ENCODE measurements at places on chromosomes 11 and 22.

DNA sequence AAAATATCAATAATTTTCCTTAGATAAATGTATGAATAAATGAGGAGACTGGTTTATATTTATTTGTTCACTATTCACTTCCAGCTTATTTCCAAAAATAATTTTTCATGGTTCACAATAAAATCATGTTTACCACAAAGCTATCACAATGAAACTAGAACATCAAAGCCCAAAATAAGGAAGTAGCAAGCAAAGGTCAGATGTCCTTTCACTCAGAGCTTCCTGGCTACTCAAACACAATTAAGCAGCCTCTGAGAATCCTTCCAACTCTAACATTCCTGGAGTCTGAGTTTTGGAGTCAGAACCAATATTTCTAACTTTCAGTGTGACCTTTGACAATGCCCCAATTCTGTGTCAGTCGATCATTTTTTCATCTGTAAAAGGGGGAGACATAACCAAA lies 527.0 kb downstream of the SOX6 start:
- DNase-seq = no peak

DNA sequence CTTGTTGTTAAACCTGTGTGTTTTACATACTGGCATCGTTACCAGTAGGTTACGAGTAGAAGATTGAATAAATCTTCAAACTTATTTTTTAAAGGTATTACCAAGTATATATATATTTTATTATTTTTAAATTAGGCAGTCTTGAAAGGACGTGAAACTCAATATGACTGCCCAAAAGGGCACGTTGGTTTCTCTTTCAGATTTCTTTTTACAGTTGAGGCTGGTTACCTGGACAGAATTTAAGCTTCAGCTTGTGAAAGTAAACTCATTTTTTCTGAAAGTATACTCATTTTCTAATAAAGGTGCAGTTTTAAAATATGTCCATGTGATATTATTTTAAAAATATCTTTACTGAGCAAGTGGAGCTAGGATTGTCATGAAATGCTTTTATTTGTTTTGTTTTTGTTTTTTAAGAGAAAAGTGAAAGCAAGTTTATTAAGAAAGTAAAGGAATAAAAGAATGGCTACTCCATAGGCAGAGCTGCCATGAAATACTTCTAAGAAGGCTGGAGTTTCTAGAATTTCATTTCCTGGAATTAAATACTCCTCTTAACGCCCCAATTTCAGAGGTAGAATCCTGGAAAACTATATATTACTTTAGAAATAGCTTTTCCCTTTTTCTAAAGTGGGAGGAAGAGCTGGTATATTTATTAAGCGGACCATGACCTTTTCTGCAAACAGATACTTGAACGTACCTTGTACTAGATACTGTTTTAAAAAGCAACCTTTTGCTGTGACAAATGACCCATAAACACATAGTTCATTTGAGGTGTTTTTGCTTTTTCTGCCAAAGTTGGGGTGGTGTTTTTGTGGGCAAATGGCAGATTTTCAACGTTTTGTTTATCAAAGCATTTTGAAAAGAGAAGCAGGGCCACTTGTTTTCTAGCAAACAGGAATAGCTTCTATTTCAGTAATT lies 1.9 kb downstream of the FBXO7 start:
- DNase-seq = no peak

GRCh38 chr22:19664406-19664805 lies 49.9 kb upstream of the SEPTIN5 start:
- DNase-seq = no peak

DNA sequence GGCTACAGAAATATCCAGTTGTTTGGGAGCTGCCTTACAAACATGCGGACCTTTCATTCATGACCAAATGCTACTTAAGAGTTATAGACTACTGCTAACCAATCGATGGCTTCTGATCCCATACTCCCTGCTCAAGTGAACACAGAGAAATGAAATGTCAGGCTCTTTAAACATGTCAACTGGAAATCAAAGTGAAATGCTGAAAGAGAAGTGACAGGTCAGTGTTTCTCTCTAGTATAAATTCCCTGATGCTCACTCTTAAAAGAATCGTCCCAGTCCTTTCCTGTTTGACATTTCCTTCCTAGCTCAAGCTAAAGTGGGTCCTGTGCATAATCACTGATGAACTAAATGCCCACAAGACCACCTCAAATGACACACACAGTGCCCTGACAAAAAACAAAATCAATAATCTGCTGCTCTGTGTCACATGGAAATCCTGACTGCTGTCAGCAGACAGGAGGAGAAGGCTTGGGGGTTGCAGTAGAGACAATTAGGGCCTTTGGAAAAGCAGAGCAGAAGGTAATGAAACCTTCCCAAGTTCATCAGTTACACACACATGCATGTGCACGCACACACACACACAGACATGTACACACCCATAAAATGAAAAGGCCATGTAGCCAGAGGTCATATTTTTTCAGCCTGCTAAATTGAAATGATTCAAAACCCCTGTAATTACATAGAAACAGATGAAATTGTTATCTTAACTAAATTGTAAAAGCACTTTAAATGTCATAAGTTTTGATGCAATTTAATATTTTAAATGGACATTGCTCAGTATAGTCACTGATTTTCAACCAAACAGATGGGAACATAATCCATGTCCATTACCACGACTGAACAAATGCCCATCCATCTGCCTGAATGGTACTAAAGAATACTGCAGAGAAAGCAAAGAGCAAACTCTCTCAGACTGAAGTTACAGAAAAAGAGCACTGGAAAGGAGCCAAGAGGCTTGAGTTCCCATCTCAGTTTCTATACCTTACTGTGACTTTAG lies 330.7 kb downstream of the TTC28 start:
- no peak for DNase-seq

- DNase-seq = no peak
Observed at GRCh38 chr22:20636075-20636812, 128.8 kb downstream of the MED15 start.

DNA sequence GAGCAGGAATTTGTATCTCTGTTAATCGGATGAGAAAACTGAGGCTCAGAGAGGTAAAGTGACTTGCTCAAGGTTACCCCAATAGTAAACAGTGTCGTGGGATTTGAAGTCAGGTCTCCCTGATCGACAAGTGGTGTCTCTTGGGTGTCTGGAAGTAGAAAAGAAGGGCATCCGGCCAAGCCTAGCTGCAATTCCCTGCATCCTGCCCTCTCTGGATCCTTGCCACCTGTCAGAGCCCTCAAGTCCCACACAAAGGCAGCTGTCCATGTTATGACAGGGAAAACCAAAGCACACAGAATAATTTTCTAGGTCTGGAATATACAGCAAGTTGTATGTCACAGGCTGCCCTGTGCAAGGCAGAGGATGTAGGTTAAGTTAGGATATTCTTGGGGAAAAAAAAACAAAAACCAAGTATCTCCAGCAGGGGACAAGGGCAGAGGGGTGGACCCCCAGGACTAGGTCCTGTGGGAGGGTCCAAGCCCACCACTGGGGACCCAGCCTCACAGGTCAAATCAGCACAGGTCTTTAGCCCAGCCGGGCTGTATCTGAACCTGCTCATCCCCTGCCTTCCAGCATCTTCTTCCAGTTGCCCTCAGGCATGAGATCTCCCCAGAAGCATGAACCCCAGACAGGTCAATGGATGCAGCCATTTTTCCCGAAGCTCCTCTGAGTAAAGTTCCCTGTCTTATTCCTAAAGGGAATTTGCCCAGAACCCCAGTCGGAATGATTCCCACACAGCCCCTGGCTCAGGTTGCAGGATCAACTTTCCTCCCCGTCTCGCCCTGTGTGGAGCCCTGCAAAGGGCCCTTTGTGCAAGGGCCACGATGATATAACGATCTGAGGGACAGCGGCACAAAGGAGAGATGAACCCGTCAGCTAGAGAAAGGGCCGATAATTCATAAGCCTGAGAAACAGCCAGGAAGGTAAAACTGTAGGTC lies 15.0 kb downstream of the USH1C start:
- no peak for DNase-seq
